ENCODE measurements at places on chromosomes 5 and 9.

DNA sequence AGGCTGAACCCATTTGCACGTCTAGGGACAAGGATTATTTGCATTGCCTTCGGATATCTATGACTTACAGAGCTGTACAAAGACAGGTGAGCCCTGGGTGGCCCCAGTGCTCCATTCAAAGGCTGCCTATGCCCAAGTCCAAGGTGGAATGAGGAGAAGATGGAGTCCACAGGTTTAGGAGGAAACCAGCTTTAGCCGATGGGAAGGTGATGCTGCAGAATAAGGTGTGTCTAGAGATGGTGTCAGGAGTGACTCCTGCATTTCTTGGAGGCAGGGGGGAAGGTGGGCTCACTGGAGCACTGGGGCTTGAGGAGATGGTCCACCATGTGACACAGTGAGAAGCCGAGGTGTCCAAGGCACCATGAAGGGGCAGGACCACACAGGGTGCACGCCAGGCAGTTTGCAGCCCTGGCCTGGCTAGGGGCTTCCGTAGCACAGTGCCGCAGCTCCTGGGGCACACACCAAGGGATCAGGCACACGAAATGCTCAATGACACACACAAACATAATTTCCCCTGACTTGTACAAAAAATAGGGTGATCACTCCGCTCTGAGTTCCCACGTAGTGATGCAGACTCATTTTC is 32.1 kb downstream of the SEMA4D start:
- no peak for DNase-seq

DNA sequence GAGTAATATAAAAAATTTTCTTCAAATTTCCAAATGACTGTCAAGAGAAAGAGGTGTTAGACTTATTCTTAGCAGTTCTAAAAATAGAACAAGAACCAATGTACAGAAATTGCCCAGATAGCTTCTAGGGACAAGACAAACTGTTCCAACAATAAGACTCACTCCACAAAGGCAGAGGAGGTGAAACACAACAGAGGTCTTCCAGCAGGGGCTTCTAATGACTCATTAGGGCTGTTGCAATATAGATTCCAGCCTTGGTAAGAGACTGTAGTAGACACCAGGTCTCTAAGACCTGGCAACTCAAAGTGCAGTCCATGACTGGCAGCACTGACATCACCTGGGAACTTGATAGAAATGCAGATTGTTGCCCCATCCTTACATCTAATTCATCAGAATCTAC is 134.6 kb upstream of the VLDLR start:
- no peak for DNase-seq

DNA sequence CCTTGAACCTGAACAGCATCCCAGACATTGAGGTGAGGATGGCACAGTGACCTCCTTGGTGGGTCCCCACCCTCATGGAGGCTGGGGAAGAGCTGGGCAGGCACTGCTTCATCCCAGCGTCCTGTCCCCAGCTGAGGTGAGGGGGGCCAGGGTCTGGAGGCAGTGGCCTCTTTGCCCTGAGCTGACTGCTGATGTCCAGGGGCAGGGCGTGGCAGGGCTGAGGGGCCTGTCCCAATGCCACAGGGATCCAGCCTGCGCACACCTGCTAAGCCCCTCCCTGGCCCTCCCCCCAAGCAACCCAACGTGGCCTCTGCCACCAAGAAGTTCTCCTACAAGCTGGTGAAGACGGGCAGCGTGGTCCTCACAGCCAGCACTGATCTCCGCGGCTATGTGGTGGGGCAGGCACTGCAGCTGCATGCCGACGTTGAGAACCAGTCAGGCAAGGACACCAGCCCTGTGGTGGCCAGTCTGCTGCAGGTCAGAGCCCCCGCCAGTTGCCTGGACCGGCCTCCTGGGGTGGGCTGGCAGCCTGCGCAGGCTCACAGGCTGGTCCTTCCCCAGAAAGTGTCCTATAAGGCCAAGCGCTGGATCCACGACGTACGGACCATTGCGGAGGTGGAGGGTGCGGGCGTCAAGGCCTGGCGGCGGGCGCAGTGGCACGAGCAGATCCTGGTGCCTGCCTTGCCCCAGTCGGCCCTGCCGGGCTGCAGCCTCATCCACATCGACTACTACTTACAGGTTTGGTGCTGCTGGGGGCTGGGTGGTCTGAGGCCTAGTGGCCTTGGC is 4.9 kb upstream of the EHMT1 start:
- no peak for DNase-seq

DNA sequence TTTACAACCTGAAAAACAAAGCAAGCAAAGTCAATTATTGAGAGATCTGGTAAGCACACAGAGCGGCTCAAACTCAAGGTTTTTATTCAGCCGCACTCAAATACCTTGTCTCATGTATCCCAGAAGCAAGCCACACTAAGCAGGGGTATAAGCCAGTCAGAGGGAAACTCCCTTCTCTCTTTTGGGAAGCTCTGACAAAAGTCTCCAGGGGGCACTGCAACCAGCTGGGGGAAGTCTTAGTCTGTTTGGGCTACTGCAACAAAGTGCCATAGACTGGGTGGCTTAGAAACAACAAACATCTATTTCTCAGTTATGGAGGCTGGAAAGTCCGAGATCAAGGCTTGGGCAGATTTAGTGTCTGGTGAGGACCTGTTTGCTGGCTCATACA is 246.0 kb downstream of the ENC1 start:
- DNase-seq, result peak; percentile 27

- DNase-seq, result no peak
Measured at GRCh38 chr5:108409786-108410185, 27.9 kb upstream of the FBXL17 start.

DNA sequence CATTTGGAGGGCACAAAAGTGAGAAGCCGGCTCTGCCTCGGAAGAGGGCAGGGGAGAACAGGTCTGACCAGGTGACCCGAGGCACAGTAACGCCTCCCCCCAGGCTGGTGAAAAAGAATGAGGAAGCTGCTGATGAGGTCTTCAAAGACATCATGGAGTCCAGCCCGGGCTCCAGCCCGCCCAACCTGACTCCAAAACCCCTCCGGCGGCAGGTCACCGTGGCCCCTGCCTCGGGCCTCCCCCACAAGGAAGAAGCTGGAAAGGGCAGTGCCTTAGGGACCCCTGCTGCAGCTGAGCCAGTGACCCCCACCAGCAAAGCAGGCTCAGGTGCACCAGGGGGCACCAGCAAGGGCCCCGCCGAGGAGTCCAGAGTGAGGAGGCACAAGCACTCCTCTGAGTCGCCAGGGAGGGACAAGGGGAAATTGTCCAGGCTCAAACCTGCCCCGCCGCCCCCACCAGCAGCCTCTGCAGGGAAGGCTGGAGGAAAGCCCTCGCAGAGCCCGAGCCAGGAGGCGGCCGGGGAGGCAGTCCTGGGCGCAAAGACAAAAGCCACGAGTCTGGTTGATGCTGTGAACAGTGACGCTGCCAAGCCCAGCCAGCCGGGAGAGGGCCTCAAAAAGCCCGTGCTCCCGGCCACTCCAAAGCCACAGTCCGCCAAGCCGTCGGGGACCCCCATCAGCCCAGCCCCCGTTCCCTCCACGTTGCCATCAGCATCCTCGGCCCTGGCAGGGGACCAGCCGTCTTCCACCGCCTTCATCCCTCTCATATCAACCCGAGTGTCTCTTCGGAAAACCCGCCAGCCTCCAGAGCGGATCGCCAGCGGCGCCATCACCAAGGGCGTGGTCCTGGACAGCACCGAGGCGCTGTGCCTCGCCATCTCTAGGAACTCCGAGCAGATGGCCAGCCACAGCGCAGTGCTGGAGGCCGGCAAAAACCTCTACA is 11.8 kb downstream of the QRFP start:
- DNase-seq, result no peak

DNA sequence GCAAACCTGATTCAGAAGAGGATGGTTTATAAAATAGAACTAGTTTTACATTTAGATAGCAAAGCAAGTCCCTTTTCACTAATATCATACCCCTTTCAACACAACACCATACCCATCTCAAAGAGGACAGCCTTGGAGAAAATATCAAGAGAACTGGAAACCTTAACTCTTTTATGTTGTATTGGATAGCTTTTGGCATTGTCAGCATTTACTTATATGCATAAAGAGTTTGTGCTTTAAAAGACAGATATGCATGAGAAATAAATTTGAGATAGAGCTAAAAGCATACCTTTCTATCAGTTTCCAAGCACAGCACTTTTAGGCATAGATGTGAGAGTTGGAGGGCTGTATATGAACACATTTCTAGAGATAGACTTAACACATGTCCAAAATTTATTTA is 799.3 kb upstream of the ACO1 start:
- no peak for DNase-seq

- no peak for DNase-seq
Measured at GRCh38 chr5:97986069-97986468, 787.4 kb upstream of the RGMB start.

GRCh38 chr5:38554861-38555260 is 1.6 kb downstream of the LIFR start:
- no peak for DNase-seq

DNA sequence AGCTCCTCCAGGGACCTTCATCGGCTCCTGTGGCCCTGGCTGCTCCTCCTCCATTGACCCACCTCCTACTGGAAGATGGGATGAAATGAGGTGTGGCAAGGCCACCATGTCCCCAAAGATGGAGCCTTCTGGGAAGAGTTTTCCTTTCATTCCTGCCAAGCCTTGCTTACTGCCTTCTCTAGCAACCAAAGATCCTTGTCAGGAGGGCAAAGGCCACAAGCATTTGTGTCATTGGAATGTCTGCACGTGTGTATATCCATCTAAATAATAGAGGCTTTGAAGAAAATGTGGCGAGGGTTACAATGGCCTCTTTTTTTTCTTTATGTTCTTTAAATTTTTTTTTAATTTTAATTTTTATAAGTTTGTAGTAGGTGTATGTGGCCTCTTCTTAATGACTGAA is 313.6 kb downstream of the ARHGEF28 start:
- no peak for DNase-seq

DNA sequence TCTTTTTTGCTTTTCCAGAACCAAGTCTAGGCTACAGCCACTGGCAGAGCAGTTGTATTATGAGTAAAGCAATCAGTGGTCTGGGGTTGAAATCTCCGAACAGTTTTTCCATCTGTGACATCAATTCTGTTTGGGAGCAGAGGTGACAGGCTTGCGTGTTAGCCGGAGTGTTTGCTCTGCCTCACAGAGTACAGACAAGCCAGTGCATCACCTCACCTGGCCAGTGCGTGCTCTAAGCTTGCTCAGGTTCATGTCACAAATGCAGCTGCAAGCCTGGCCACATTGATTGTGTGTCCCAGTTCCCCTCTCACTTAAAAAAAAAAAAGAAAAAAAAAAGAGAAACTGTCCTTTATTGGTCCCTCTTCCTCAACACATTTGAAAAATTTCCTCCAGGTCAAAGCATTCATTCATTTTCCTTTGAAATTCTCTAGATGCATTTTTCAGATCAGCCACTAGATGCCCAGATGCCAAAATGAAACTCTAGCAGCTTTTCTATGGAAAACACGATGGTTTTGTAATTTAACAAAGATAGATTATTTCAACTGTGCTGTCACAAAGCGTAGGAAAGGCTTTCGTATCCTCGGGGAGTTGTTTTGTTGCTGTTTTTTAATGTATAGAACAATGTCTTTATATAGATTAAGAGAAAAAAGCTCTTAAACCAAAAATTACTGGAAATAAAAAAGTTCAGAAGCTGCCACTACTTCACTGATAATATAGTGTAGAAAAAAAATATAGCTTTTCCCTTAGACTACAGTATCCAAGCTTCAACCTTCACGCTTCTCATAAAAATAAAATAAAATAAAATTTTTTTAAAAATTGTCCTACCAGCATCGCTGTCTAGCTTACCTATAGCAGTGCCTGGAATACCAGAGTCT is 585.5 kb downstream of the TLE1 start:
- no peak for DNase-seq

GRCh38 chr5:146630472-146630871 is 114.5 kb upstream of the GPR151 start:
- no peak for DNase-seq
